ENCODE measurements at places on chromosomes 5 and 9.

- no peak for DNase-seq
These were observed 41.3 kb upstream of the C9orf72 start for GRCh38 chr9:27614551-27614950.

- no peak for DNase-seq
These were observed 8.1 kb downstream of the CCDC180 start for GRCh38 chr9:97315550-97315949.

DNA sequence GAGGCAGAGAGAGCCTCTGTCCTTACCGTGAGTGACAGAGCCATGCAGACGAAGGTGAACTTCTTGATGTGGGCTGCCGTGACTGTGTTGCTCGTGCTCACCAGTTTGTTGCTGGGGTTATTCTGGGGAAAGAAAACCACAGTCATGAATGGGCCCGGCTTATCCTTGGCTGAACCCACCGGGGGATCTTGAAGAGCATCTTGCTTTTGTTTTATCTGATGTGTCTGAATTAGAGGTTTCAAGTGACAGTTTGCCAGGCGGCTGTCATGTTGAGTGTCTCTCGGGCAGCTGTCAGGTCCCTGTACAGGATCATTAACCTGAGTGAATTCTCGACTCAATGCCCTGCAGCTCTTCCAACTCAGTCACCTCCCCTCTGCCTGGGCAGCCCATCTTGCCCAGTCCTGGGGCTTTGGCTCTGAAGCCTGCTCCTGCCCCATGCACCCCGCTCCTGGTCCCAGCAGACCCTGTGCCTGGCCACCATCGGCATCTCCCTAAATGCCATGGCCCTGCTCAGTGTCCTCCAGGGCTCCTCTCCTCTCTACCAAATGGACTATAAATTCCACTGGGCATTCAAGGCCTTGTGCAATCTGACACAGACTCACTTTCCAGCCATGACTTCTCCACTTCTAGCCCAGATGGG is 77.4 kb downstream of the OTULIN start:
- no peak for DNase-seq

GRCh38 chr9:10983251-10983650 is 370.4 kb upstream of the PTPRD start:
- DNase-seq, result no peak

- DNase-seq, result no peak
These were observed 31.5 kb upstream of the EQTN start for GRCh38 chr9:27328483-27328882.

GRCh38 chr9:17876687-17877086 is 297.8 kb downstream of the SH3GL2 start:
- no peak for DNase-seq

GRCh38 chr5:148416921-148417320 is 33.2 kb downstream of the FBXO38 start:
- DNase-seq, result no peak

DNA sequence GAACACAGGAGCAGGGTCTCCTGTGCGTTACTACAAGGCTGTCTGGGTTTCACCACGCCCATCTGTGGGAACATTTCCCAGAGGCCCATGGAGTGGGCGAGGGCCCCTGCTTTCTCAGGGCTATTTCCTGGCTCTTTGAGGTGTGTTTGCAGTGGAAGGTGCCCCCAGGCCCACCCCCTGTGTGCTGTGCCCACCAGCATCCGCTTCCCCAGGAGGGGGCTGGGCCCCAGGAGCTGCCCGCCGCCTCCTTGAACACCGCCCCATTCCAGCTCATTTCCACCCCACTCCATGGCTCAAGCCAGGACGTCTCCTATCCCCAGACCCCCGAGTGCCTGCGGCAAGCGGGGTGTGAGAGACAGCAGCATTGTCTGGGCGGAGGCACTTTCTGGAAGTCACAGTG is 70.5 kb downstream of the NEK6 start:
- DNase-seq, result no peak

- no peak for DNase-seq
These were observed 294.4 kb downstream of the MARCHF11 start for GRCh38 chr5:15885156-15885555.

DNA sequence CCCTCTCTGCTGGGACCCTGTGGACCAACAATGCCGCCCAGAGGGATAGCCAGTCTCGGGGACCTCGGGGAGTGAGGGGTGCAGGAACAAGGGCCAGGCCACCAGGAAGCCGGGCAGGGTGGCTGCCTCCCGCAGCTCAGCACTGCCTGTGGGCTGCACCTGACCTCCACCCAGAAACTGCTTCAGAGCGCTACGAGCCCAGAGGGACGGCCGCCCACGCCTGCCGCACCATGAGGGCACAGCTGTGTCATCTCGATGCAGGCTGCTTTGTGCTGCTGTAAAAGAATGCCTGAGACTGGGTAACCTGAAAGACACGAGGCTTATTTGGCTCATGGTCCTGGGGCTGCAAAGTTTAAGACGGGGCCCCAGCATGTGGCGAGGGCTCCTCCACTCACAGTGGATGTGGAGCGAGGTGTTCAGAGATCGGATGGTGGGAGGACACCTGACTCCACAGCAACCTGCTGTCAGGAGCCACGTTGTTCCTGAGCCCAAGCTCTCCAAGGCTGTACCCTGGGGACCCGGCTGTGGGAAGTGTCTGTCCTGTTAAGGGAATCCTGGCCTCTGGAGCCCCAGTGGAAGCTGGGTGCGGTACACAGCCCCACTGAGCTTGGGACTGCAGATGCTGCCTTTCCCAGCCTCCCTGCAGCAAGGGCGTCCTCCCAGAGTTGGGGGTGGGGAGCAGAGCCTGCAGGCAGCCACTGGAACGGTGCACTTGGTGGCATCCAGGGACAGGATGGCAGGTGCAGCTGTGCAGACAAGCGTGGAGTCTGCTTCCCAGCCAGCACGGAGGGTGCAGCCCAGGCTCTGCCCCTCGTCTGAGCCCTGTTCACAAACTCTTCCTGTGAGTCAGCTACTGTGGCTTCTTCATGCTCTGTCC is 11.8 kb upstream of the ZDHHC11 start:
- DNase-seq, result no peak

DNA sequence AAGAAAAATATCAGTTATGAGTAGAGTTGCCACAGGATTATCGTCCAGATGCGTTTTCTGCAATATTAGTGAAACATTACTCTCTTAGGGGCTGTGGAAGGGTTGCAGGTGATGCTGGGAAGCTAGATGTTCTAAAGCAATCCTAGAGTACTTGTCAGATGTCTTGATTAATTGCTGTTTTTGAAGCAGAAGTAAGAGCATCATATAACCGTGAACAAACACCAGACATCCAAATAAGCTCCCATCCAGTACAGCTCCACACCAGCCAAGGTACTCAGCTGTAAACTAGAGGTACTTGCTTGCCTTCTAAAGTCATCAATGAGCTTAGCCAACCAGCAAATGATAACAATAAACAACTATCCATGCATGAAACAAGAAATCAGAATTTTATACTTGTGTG is 131.1 kb downstream of the ST8SIA4 start:
- no peak for DNase-seq

- no peak for DNase-seq
These were observed 130.6 kb downstream of the TENT4A start for GRCh38 chr5:6843821-6844220.

GRCh38 chr9:93477397-93477796 is 24.0 kb upstream of the FAM120AOS start:
- DNase-seq, result no peak

DNA sequence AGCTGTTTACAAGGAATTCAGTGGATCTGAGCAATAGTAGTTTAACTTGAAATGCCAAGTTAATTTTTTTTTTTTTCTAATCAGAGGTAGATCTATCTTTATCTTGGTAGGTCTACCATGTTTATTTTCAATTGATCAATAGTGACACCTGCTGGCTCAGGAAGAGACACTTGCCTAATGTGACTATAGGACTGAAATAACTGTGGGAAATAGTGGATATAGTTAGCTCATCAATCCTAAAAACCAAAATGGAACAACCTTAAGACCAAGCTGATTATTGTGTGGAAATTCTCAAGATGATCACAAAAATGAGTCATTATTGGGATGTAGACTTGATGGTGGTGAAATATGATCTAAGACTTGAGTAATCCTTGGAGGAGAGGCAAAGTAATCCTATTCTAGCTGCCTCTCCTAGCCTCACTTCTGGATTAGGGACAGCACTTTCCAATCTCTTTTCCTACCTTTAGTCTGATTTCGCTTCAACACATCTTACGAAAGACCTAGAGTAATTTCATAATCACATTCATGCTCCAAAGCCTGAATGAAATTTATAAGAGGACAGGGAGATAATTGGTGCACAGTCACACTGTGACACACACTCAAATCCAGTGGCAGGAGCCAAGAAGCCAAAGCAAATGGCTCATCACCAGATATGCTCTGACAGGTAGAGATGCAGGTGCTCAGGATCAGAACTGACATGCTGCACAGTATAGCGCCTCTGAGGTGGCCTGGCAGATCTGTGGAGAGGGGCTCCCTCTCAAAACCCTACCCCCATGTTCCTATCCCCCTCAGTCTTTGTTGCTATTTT is 156.3 kb downstream of the HMHB1 start:
- no peak for DNase-seq

GRCh38 chr5:96668725-96669124 is 6.5 kb downstream of the CAST start:
- DNase-seq, result no peak

DNA sequence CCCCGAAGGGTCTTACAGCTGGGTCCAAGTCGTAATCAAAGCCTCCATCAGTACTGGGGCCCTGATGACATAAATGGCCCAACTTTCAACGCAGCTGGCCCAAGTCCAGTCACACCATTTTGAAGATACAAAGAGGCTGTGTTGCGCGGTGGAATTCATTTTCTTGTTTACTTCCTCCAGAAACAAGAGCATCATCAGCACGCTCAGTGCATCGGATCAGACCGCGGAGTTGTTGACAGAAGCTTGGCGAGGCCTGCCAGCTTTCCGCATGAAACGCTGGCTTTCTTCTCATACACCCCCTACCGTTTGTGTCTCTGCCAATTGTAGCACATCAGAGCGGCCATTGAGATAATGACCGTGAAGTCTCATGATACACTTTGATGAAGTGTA is 101.7 kb upstream of the SPATA31D4 start:
- no peak for DNase-seq

DNA sequence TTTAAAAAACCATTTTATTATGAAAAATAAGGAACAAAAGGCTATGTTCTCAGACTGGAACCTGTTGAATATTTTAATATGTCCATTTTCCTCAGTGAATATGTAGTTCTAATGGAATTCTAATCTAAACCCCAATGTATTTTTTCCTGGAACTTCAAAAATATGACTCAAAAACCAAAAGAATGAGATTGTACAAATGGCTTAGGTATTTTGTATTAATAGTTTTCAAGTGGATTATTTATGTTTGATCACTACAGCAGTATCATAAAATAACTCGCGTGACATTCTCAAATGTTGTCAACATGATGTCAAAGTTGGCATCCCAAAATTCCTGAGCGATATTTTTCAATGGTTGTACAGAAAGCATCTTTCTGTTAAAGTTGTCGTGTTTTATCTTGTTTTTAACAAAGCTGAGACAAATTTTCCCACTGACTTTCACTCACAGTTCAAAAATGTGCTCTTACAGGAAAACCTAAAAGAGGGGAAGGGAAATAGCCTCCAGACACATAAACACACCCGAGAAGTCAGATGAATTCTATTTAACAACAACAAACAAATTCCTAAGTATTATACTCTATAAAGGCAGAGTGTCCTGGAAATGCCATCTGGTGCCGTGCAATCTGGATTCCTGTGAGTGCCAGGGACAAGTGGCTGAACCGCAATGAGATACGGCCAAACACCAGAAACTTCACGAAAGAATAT is 68.1 kb upstream of the TAS2R1 start:
- no peak for DNase-seq

DNA sequence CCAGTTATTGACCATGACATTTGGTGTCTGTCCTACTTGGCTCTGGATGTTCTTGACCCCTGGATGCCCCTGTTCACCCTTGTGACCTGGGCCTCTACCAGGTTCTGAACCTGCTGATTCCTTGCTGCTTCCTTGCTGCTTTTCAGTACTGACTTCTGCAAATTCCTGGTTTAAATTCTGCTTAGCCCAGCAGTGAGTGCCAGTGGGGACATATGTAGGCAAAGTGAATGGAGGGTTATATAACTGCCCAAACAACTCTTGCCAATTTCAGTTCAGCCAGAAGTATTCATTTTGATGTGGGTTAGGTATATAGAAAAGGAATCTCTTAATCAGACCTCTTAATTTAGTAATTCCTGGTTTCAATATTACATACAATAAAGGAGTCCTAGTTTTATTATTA is 220.6 kb downstream of the TAF11L14 start:
- DNase-seq, result no peak

DNA sequence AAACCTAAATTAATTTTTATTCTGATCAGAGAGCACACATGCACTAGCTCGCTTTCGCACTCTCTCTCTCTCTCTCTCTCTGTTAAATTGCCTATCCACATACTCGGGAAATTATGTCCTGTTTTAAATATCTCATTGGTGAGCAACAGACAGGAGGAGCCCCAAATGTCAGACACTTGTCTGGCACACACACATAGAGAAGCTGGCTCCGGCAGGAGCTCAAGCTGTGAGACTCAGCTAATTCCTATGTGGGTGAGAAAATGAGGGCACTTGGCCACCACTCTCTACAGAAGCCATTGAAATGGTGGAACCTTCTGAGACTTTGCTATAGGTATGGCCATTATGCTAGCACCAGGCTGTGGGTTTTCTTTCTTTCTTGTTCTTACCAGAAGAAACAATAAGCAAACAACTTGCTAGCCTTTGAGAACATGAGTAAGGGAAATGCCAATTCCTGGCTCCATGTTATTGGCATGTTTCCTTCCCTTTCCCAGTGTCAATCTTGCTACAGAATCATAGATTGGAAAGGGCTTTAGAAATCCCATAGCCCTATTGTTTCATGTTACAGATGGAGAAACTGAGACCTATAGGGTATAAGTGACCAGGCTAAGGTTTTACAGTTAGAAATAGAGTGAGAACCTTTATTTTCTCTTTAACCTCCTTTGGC is 9.0 kb downstream of the RFX3 start:
- no peak for DNase-seq

DNA sequence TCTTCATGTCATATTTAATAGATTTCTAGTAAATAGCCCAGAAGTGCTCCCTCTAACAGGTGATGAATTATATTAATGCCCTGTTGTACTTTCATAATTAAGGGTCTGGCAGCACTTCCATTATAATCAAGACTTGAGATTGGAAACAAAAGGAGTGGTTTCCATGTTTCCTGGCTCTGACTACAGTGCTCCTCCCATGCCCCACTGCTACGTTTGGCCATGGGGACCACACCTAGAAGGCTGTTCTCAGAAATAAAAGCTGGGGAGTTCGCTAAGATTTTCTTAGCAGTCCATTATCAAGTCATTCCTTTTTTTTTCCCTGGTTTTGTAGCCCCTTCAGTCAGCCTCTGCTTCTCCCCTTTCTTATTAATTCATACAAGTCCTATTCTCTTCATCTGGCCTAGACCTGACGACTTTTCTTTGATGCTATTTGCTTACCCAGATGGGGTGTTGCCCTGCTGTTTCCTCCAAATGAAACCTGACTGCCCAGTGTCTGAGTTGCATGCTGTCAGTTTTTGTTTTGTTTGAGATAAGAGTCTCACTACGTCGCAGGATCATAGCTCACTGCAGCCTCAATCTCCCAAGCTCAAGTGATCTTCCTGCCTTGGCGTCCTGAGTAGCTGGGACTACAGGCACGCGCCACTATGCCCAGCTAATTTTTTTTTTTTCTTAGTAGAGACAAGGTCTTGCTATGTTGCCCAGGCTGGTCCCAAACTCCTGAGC is 312.1 kb upstream of the EFNA5 start:
- DNase-seq, result no peak
